ENCODE measurements at places on chromosomes 2 and 18.

DNA sequence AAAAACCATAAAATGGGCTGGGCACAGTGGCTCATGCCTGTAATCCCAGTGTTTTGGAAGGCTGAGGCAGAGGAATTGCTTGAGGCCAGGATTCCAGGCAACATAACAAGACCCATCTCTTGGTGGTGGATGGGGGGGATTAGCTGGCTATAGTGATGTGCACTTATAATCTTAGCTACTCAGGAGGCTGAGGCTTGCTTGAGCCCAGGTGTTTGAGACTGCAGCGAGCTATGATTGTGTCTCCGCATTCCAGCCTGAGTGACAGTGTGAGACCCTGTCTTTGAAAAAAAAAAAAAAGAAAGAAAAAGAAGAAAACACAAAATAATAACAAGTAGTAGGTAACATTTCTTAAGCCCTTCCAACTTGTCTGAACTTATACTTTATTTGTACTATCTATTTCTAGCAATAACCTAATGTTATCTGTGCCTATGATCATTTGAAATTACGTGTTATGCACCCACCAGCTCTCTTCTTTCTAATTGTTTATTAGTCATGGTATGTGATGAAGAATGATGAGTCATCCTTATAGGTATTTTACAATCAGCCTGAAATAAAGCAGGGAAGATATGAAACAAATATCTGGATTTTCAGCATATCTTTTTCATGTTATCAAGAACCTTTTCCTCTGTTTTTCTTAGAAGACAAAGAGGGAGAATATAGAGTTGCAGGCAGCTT, 129.3 kb upstream of the UNC80 start:
- no peak for DNase-seq

DNA sequence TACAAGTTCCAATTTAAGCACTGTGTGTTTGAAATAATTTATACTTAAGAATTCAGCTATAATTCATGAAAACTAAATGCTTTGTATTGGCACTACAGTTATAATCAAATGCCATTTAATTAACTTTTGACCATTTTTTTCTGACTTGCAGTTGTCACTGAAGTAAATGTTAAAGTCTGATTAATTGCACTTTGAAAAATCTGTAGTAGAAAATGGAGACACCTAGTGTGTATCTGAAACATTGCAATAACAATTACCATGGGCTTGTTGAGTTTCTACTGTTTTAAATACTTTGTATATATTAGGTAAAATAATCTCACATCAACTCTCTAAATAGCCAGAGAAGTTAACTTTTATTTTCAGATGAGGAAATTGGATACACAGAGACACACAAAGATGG, 458.6 kb upstream of the FSIP2 start:
- DNase-seq, result no peak

DNA sequence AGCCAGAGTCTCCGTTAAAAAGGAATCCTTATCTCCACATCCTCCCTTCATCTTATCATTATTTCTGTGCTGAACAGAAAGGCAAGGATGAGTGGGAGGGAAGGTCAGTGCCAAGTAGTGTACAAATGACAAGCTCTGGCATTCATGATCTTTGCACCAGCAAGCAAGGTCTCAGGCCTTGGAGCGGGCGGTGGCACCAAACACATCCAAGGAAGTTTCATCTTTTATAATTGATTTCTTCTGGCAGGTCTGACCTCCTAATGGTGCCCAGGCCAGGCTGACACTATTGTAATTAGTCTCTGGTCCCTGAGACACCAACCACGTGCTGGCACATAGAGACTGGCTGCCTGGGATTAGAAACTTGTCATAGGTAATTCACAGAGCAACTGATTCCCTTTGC, 336.6 kb downstream of the EN1 start:
- no peak for DNase-seq

GRCh38 chr2:168997118-168997521, 34.0 kb downstream of the ABCB11 start:
- DNase-seq, result no peak

DNA sequence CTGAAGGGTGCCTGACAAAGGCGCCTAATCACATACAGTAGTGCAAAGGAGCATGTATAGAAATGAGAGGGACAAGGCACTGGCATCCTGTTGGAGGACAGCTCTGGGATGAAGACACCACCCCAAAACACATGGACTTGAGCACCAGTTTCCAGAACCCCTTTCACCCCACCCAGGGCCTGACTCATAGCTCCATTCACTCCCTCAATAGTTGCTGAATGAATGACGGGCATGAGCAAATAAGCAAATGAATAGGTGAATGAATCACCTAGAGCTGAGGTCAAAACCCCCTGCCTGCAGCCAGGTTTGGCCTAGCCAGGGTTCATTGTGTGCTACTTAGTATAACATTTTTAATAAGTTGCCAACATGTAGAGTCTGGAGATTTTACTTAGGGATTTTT, 66.3 kb downstream of the NRP2 start:
- DNase-seq, result no peak

All from T-helper 2 cell (primary cell).